ENCODE measurements at places on chromosomes 2 and 18. TPM values are rescaled to one million over a fixed set of nuclear protein-coding genes. Genes with fewer than 3 reads are reported as not detected.
A peak's percentile ranks its signal among the peaks of the same experiment; 100 is the strongest.

DNA sequence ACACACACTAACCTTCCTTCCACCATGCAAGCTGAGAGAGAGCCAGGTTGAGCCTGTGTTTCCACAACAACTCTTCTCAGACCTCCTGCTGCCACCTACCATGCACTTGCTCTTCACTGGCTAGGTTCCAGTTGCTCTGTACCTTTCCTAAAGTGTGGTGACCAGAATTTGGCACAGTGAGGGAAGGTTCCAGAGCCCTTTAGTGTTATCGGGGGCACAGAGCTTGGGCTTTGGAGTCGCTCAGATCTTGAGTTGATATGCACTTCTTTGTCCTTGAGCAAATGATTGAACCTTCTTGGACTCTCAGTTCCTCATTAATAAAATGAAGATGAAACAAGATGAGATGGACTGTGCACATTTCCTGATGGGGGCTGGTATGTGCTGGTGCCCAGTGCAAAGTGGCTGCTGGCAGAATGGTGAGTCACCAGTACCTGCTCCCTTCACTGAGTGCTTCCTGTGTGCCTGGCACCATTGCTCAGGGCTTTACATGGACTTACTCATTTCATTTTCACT lies 47.1 kb downstream of the NEDD4L start:
- no peak for DNase-seq

DNA sequence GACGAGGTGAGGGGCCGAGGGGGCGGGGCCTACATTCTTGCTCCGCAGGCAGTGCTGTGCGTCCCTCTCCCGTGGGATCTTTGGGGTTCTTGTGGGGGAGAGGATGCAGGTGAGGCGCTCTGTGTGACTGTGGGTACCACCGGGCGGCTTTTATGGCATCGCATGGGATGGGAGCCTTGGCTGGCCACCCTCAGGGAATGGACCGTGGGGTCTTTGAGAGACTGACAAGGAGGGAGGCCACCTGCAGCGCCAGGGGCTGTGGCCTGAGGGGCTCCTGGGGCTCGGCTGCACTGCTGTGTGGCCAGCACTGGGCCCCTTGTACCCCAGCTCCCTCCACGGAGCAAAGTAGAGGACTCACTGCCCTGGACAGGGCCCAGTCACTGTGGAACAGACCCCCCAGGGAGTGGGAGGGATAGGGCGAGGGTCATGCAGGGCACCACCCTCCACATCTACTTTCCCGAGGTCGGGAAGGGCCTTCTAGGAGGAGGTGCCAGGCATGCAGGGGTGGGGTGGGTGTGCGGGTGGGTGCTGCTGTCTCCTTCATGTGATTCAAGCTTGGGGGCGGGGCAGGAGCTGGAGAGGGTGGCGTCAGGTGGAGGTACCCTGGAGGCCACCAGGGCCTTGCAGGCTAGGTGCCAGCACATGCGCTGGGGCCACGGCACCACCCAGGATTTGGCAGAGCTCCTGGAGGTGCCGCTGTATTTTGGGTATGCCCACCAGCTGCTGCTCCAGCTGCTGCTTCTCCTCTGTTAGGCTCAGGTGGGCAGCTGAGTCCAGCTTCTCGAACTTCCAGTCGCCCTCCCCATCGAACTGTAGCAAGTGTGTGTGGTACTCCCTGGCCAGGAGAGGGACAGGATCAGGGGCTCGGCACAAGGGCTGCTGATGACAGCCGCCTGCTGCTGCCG lies 1072.4 kb downstream of the RPIA start:
- DNase-seq: peak; percentile 69

DNA sequence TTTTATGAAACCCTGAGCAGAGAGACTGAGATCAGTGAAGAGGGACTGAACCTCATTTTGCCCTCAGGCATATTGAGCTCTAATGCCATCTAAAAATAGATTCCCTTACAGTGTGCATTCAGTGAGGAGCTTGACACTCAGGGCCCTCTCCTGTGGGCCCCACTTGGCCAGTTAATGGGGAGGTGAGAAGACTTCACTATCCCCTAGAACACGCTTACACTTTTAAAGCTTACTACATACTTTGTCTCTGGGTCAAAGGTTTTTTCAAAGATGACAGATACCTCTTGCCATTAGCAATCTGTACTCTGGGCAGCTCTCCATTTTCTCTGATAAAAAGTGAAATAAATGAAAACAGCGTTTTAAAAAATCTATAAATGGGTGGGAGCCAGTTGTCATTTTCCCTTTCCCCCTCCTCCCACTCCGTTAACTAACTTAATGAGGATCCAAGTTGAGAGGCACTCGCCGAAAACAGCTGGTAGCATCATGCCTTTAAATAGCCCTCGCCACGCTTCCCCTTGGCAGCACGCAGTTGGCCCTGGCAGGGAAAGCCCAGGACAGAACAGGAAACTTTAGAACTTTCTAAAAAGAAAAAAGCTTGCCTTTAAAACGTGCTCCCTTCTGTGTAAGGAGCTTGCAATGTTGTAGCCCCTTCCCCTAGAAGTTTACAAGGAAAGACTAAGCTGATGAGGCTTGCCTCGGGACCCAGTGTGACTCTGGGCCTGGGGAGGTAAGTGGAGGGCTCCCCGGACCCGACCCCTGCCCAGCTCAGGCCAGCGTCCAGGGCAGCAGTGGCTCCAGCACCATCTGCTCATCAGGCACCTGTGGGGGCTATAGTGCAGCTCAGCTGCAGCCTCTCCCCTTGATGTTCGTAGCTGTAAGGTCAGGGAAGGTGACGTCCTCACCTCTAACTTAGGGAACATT lies 58.8 kb upstream of the FOSL2 start:
- DNase-seq: peak; percentile 85

DNA sequence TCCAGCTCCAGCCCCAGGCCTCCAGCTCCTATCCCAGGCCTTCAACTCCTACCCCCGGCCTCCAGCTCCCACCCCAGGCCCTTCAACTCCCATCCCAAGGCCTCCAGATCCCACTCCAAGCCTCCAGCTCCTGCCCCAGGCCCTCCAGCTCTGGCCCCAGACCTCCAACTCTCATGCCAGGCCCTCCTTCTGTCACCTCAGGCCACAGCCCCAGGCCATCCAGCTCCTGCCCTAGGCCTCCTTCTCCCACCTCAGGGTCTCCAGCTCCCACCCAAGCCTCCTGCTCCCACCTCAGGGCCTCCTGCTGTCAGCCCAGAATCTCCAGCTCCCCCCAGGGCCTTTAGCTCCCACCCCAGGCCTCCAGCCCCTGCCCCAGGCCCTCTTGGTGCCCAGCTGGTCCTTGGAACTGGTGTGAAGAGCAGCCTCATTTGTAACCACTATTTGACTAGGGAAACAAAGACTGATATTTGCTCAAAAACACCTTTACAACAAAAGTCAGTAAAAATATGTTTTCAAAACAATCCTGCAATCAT lies 67.8 kb upstream of the SALL3 start:
- no peak for DNase-seq

DNA sequence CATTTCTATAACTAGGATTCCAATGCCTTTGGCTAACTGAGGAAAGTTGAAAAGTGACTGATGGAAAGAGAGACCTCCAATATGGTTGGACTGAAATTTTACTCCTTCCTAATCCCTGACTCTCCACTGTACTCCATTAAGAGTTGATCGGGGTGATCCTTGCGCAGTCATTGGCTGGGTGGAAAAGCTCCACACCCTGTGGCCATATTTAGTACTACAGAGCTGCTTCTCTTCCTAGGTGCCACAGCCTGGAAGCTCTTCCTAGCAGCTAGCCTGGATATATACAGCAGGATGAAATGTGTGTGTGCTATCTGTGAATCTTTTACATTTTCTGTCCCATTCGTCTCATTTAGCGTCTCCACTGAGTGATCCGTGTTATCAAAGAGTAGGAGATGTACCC lies 71.2 kb downstream of the MEP1B start:
- DNase-seq: no peak

DNA sequence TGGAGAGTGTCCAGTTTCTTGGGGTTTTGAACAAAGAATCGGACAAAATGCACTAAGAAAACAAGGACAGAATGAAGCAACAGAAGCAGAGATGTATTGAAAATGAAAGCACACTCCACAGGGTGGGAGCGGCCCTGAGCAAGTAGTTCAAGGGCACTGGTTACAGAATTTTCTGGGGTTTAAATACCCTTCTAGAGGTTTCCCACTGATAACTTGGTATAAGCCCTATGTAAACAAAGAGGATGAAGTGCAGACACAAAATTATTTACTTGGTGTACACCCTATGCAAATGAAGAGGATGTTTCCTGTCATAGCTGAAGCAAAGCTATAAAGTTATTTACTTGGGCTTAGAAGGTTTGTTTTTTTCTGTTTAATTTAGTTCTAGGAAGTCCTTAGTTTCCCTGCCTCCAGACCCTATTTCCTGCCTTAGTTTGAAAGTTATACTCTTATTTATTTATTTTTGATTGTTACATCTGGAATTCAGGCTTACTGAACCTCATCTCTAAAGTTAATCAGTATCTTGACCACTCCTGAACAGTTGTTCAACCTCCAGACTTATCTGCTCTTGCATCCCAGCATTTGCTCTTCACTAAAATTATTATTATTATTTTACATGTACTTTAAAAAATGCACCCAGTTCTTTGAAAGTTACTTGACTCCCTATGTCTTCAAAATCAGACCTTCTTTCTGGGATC lies 193.5 kb downstream of the SPP2 start:
- DNase-seq: no peak

- DNase-seq: no peak
Measured at GRCh38 chr2:82591718-82592117, 1867.4 kb downstream of the SUCLG1 start.

GRCh38 chr2:117170897-117171296 lies 643.6 kb upstream of the DDX18 start:
- DNase-seq: no peak

GRCh38 chr2:112762276-112762675 lies 2.1 kb downstream of the CKAP2L start:
- DNase-seq: no peak

- DNase-seq: no peak
Measured at GRCh38 chr18:40366521-40366920, 1588.5 kb upstream of the PIK3C3 start.

DNA sequence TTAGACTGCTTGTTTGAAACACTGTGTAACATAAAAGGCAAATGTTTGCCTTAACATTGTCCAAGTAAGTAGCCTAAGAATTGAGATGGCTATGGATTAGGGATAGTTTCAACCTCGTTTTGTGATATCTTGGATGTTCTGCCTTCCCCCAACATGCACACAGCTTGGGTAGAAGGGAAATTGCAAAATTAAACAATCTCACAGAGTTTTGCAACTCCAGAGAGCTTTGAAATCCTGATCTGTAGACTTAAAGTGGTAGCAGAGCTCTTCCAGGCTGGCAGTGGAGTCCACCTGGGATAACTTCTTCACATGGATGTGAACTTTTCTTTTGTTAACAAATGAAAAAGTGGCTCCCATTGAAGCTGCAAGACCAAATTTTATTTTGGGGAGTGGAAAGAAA lies 59.6 kb downstream of the CHRNA1 start:
- DNase-seq: no peak

GRCh38 chr2:60936757-60937156 lies 55.4 kb downstream of the REL start:
- DNase-seq: no peak

DNA sequence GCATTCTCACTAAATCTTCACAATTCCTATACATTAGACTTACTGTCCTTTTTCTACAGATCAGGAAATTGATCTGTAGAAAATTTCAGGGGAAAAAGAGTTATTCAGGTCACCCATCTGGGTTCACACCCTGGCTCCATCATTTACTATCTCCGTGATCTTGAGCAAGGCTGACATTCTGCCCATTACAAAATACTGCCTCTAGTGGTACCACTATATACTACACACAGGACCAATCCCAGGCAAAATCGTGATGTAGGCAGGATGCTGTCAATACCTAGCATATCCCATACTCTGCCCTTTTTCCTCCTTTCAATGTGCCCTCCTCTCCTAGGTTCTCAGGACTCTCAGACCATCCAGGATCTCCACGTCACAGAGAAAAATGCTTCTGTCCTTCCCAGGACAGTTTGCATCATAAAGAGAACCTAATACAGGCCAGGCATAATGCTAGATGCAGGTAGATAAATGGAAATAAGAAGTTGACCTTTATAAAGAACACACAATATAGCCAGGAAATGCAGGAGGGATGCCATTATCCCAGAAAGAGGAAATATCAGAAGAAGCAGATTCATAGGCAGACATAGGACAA lies 101.9 kb downstream of the CDH20 start:
- no peak for DNase-seq

GRCh38 chr2:145038041-145038525 lies 518.2 kb upstream of the ZEB2 start:
- peak; percentile 55 for DNase-seq

DNA sequence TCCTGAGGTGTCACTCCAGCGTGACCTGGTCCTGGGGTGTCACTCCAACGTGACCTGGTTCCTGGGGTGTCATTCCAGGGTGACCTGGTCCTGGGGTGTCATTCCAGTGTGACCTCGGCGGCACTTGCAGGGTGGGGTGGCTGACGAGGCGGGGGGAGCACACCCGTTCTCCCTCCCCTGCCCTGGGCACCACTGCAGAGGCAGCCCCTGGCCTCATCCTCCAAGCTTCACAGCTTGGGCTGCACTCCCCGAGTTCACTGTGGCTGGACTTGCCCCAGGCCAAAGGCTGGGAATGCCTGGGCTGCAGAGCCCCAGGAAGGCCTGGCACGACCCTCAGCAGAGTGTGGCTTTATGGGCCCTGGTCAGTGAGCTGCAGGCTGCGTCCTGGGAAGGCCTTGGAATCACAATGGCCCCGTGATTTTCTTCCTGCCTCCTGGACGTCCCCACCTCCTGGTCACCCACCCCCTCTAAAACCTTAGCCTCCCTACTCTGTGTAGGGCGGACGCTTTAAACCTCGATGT lies 88.3 kb downstream of the NFATC1 start:
- DNase-seq: peak; percentile 56

DNA sequence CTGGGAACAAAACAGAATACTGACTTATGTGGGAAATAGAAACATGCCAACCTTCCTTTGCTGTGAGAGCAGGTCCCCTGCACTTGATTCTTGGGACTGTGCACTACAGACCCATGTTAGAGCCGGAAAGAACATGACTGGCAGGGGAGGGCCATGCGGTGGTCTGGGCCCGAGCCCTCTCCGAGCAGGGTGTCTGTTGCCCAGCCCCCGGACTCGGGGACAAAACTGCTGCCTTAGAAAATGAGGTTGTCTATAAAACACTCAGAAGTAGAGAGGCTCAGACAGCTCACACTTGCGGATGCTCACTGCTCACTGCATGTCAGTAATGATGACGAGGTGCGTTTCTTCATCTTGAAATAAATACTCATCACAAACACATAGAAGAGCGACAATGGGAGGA lies 270.7 kb upstream of the HDAC4 start:
- DNase-seq: no peak

GRCh38 chr2:128531856-128532255 lies 213.2 kb upstream of the HS6ST1 start:
- DNase-seq: no peak

GRCh38 chr2:224876522-224876921 lies 160.4 kb upstream of the CCDC195 start:
- DNase-seq: no peak

TEX44 gene
- polyA plus RNA-seq: not detected

PLGLB2 gene
- 1.3 TPM for polyA plus RNA-seq

Measured in sigmoid colon (tissue), 7 donors.